DMS153 (cell line): ENCODE measurements at places on chromosomes 3 and 15.
A peak's percentile ranks its signal among the peaks of the same experiment; 100 is the strongest.

- no peak for DNase-seq
These were observed 26.8 kb upstream of the DUT start for GRCh38 chr15:48304398-48304797.

GRCh38 chr3:169308654-169309250, 354.8 kb downstream of the MECOM start:
- DNase-seq: no peak

DNA sequence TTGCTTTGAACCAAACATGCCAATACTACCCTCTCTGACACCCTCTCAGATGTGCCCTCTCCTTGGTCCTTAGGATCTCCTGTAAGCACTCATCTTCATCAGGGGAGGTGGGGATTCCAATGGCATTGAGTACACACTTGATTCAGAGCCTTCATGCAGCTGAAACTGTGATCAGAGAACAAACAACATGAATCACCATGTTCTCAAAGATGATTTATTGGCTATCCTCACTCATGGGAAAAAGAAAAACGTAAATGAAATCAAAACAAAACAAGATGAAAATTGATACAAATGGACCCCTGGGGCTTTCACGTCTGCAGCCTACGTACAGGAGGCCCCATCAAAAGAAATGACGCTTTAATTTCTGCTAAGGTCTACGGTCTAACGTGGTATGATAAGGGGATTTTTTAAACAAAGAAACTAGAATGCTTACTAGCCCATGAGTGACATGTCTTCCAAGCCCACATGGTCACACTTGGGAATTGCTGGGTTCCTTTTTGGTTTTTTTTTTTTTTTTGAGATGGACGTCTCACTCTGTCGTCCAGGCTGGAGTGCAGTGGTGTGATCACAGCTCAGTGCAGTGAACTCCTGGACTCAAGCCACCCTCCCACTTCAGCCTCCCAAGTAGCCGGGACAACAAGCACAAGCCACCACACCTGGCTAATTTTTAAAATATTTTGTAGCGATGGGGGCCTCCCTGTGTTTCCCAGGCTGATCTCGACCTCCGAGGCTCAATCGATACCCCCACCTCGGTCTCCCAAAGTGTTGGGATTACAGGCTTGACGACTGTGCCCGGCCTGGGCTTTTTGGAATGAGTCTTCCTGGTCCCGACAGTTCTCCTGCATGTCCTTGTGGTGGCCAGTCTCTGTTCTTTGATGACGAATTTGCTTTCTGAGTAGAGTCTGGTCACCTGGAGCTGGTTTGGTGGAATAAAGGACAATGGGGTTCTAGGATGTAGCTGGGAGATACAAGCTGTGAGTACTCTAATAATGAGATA, 202.6 kb downstream of the XXYLT1 start:
- no peak for DNase-seq

- DNase-seq: no peak
These were observed 248.3 kb upstream of the CCDC54 start for GRCh38 chr3:107128946-107129345.

DNA sequence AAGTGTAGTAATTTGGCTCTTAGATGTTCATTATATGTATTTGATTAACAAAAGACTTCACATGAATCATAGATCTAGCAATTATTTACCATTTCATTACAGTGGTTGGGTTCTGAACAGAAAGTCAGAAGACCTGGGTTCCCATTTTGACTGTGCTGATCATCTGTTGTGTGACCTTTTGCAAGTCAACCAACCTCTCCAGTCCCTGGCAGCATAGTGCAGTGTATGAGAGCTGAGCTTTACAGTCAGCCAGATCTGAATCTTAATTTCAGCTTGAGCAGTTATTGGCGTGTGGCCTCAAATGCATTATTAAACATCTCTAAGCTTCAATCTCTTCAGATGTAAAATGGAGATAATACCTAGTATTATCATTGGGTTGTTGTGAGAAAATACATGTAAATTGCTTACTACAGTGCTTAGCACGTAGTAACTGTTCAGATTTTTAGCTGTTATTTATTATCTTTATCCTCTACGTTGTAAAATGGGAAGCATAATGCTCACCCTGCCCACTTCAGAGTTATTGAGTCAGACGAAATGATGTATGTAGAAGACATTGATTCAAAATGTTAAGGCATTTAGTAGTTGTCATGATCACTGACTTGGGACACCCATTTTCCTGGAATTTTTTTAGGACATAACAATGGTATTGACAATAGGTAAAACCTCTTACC, 104.0 kb downstream of the KLHL25 start:
- no peak for DNase-seq

GRCh38 chr3:82384181-82384580, 622.7 kb upstream of the GBE1 start:
- DNase-seq: no peak

- DNase-seq: no peak
These were observed 57.0 kb upstream of the LIMD1 start for GRCh38 chr3:45537616-45537969.

- no peak for DNase-seq
These were observed 100.9 kb upstream of the TLE3 start for GRCh38 chr15:70198441-70199123.

DNA sequence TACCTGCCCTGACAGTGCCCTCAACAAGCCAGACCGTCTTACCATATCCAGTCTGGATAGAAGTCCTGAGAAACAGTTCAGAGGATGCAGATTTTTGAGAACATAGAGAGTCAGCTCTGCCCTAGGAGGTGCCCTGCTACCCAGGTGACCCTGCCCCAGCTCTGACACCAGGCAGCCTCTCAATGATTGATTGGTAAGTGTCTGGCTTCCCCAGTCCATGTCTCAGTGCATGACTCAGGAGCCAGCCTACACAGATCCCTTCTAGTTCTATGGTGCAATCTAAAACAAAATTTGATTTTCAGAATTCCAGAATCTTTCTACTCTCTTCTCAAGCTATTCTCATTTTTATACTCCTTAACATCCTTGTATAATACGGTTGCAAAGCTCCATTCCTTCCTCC, 292.1 kb downstream of the VPS13C start:
- no peak for DNase-seq

GRCh38 chr15:71013446-71013845, 101.8 kb upstream of the THSD4 start:
- no peak for DNase-seq

DNA sequence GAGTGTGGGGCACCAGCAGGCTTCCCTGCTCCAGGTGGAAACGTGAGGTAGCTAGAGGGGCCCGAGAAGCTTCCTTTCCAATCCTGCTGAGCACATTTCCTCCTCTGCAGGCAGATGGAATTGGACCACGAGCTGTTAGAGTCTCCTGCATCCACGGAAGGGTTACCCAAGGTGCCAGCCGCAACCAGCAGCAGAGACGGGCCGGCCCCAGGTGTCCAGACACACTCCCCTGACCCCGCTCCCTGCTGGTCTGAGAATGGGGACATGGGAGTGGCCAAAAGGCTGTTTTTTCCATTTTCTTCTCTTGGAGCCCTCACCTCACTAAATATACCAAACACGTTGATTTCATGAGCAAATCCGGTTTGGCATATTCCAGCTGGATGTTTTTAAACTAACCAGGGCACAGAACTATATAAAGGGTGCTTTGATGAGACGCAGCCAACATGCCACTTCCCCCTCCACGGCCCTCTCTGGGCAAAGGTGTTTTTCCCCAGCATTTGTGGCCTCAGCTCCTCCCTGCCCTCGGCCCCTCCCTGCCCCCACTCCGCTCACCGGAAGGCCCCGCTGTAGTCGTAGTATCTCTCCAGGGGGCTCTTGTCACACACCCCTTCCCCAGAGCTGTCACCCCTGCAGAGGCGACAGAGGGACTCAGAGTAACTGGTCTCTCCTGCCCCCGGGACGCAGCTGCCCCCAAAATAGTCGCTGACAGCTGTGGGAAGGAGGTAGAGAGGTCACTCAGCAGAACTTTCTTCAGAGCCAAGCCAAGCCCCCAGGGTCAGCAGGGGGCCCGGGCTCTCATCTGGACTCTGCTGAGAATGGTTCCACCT, 7.0 kb downstream of the MELTF start:
- DNase-seq: no peak

DNA sequence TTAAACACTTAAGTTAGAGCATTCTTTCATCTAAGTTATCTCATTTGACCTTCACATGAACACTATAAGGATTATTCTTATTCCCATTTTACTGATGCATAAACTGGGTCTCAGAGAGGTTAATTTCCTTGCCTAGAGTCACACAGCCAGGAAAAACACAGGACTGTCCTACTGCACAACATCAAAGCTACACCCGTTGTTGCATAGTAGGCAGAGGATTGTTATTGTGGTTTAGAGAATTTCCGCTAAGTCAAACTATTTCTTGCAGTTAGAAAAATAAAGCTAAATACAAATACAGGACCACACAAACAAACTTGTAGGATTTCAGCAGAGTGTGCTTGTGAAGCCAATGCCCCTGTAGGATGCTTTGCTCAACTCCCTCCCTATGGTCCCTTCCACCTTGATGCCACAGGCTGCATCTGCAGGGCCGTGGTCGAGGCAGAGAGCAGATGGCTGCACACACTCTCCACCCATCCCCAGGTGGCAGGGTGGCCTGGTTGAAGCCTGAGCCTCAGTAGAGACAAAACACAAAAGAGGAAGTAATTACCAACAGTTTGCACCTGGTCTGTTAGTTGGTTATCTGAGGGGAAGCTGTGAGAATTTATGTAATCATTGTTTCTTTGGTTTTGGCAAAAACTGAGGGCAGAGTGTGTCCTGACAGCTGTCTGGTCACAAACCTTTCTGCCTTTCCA, 41.1 kb upstream of the SKOR1 start:
- no peak for DNase-seq

DNA sequence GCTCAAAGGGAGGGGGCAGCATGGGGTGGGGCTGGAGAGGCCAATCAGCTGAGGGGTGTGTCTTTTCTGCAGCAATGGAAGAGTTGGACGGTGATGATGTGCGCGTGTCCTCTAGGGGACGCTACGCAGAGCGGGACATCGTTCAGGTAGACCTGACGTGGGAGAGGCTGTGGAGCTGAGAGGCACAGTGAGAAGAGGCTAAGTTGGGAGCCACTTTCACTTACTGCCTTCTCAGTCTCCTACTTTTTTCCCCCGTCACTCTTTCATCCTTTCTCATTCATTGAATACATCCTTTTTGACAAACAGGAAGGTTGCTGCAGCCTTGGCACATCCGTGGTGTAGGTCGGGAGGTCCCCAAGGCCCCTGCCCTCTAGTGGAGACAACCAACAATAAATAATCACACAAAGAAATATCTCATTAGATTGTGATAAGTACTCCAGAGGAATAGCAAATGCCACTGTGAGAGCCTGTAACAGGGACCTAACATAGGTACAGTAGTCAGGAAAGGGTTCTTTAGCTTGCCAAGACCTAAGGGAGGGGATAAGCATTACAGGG, 4.4 kb upstream of the BRPF1 start:
- DNase-seq: no peak

- no peak for DNase-seq
These were observed 155.1 kb upstream of the FRMD4B start for GRCh38 chr3:69540706-69541581.

- DNase-seq: peak; percentile 70
These were observed 414.9 kb downstream of the NAALADL2 start for GRCh38 chr3:175274056-175274455.

- no peak for DNase-seq
These were observed 67.5 kb upstream of the PRR23C start for GRCh38 chr3:139112230-139112558.

- DNase-seq: no peak
These were observed 113.2 kb upstream of the FGF7 start for GRCh38 chr15:49309889-49310288.

DNA sequence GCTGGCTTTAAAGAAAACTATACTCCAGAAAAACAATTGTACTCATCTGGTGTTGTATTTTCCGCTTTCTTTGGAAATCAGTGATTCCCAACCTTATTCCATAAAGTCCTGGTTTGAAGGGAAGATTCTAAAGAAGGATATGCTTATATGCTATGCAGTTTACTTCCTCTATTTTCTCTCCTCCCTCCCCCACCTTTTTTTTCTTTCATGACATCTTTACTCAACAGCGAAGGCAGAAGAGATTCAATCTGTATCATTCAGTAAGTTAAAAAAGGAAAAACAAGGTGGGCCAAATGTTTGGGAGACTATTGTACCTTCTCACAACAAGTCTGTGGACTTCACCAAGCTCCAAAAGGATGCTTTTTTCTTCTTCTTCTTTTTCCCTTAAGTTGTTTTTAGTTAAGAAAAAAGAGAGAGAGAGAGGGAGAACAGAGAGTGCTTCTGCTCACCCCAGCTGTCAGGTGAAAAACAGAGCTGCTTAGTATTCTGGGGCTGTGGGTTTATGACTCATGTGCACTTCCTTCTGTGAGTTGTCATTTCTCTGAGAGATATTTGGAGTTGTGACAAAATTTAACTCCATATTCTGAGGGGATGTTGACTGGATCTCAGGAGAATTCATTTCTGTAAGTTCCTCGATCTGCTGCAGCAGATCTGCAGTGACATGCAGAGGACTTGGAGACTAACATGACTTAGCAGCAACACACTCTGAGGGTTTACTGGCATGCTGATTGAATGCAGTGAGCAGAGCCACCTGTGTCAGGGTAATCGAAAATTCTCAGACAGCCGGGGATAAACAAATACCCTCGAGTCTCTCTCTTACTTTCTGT, 70.7 kb downstream of the SSR3 start:
- DNase-seq: no peak

DNA sequence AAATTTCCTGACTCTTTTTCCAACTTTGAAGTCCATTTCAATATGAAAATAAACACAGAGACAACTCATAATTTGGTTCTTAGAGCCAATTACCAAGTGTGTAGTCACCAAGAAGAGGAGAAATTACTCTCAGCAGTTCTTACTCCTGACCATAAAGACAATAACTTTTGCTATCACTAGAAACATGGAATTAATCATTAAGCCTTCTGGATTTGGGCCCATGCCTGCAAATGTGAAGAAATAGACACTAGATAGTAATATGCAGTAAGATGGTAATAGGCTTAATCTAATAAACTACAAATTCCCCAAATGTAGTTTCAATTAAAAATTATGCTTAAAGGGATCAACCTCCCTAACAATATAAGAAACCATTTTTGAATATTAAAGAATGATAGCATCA, 185.1 kb upstream of the AGTR1 start:
- DNase-seq: no peak

- no peak for DNase-seq
These were observed 696.8 kb upstream of the CFAP20DC start for GRCh38 chr3:59746585-59746984.

DNA sequence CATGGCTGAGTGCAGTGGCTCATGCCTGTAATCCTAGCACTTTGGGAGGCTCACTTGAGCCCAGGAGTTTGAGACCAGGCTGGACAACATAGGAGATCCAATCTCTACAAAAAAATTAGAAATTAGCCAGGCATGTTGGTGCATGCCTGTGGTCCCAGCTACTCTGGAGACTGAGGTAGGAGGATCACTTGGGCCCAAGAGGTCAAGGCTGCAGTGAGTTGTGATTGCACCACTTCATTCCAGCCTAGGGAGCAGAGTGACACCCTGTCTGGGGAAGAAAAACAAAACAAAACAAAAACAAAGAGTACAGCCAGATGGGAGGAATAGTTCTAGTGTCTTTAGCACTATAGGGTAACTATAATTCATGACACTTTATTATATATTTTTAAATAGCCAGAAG, 26.2 kb upstream of the COMMD4 start:
- DNase-seq: no peak

GRCh38 chr3:140296796-140297352, 361.9 kb downstream of the CLSTN2 start:
- no peak for DNase-seq
